ENCODE measurements at places on chromosomes 7 and 10.

DNA sequence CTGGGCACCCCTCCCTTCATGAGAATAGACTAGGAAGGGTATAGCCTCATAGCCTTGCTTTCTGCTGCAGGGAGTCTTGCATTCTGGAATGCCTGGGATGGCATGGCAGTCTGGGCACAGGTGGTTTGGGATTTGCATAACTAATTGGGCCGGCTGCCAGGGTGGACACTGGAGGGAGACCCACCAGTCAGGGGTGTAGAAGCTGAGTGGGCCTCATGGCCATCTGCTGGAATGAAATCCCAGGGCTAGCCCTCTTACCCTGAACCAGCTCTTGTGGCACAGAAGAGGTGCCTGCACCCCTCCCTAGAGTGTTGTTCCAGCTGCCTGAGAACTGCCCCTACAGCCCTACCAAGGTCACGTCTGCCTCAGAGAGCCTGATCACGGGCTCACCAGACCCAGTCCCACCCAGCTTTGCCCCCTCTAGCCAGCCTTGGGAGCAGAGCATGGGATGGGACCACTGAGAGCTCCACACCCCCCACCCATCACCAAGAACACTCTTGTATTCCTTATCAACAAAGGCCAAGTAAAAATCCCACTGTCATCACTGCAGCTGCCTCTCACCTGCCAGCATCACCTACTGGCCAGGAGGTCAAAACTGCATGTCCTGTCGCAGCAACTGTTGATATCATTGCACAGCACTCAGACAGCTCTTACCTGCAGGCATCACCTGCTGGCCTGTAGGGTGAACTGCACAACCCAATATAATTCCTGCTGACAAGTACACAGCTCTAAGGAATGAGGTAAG is 148.9 kb downstream of the ZEB1 start:
- no peak for DNase-seq

DNA sequence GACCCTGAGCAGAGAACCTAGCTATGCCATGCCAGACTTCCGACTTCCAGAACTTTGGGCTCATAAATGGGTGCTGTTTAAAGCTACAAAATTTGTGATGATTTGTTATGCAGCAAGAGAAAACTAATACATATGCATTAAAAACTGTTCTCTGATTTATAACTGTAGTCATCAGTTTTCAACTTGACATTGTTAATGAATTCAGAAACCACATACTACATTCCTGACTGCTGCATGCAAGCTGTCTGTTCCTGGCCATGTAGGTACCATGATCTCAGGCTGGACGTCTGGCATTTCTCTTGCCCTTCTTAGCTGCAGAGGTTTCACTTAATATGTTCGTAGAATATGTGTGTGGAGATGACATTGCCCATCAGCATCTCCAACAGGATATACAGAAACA is 28.4 kb downstream of the MKX start:
- DNase-seq: no peak

GRCh38 chr7:21980926-21981500 is 35.3 kb upstream of the CDCA7L start:
- DNase-seq: no peak

DNA sequence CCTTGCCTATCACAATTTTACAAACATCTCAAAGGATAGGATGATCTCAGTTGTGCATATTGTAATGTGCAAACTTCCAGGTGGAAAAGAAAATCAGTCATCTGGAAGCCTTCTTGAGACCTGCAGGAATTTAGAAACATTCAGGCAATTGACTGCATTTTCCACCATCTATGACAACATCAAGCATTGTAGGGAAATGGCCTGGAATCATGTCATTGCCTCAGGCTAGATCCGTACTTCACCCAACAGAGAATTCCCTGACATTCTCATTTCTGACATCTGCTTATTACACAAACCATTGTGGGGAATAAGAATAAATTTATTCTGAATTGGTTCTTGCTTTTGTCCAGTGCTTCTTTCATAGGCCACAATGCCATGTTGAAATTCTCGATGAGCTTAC is 124.9 kb upstream of the NPVF start:
- no peak for DNase-seq

DNA sequence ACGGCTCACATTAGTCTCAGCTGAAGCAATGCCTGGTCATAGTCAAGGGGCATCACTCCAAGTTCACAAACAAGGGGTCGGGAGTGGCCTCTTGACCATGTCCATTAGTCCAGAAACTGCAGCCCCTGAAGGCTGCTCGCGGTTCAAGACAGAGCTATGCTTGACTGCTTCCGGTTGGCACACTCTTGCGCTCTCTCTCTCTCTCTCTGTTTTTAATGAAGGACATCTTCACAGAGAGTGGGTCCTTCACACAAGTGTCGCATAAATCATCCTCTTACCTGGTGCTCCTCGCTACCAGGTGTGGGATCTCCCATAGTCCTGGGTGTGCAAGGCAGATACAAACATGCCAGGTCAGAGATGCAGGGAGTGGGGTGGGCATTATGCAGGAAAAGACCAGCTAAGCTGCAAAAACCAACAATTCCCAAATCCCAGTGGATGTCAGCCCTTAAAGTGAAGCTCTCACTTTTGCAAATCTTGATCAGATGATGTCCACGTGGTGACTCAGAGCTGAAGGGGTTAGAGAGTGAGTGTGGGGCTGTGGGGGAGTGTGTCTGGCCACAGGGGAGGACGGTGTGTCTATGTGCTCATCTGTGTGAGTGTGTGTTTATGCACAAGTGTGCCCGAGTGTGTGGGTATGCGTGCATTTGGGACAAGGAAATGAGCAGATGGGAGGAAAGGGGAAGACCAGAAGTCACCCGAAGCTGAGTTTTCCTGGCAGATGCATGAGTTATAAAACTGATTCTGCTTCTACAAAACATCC is 83.7 kb upstream of the PPP2R2D start:
- DNase-seq: no peak

DNA sequence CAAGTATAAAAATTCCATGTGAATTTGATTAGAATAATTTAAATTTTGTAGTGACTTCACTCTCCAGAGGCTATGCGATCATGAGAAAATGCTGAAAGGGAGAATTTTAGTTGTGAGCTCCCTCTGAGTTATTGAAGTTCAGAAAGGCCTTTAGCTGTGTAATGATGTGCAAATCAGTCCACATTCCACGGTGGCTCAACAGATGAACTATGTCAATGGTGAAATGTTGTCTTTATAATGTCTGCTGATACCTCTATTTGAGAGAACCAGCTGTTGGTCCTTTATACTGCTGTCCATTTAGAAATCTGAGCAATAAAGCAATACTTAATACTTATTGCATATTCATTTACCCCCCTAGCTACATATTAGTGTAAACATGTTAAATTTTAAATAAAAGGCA is 7.1 kb upstream of the ITGB8 start:
- no peak for DNase-seq

- DNase-seq: no peak
These were observed 34.8 kb upstream of the FGFR2 start for GRCh38 chr10:121633056-121633455.

- no peak for DNase-seq
These were observed 72.0 kb upstream of the KAT6B start for GRCh38 chr10:74754381-74754821.

DNA sequence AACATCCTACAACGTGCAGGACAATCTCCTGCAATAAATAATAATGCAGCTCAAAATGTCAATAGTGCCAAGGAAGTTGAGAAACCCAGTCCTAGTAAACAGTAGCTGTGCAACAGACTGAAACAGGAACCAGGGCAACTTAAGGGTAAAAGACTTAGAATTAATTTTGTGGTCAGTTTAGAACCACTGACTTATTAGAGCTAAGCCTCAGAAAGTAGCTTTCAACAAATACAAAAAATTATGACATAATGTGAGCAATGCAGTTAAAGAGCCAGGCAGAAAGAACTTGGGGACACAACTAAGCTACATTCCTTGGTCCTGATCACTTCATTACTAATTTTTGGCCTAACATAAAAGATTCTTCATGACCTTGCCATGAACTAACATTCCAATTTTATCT is 195.4 kb downstream of the MACC1 start:
- DNase-seq: no peak
